NCI-H1105 (cell line): ENCODE measurements at places on chromosomes 6 and 20.
A peak's percentile ranks its signal among the peaks of the same experiment; 100 is the strongest.

DNA sequence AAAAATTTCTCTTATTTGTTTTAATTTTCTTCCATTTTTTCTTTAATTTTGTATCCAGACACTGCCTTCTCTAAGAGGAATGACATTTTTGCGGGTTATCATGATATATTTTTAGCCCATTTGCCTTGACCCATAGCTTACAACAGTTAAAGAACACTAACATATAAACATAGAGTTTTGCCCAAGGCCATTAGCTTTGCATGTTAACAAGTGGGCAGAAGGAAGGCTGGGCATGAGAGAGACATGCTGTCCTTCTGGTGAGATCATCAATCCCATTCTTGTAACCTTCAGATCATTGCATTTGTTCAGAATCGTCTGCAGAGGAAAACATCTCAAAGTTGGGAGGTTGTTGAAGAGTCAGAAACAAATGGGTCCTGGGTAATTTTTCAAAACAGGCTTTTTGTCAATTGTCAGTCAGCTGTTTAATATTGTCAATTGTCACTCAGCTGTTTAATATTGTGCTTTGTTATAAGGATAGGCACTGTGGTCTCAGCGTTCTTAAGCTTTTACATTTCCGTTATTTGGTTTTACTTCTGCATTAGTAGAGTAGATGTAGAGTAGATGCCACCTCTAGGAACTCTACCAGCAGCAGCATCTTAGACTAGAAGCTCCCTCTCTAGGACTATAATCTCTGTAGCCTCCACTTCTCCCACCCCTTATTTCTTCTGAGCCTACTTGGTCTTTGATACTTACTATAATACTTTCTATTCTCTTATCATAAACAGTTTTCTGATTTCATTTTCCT, 243.1 kb downstream of the ESR1 start:
- DNase-seq = no peak

GRCh38 chr20:23161968-23162696, 76.0 kb upstream of the CD93 start:
- DNase-seq = peak; percentile 84

DNA sequence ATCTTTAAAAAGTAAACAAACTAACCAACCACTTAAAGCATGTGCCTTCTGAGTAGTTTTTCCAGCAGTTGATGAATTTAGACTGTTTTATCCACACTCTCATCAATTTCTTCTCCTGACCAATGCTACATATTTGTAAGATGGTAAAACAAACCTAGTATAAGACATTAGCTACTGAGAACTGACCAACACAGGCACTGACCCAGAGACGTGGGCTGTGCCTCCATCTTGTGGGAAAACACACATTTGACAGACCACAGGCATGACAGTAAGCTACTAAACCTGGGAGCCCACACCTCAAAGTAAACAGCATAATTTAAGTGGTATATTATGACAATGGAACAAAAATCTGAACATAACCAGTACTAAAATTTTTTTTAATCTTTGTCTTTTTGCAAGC, 121.4 kb upstream of the NRSN1 start:
- DNase-seq = no peak

DNA sequence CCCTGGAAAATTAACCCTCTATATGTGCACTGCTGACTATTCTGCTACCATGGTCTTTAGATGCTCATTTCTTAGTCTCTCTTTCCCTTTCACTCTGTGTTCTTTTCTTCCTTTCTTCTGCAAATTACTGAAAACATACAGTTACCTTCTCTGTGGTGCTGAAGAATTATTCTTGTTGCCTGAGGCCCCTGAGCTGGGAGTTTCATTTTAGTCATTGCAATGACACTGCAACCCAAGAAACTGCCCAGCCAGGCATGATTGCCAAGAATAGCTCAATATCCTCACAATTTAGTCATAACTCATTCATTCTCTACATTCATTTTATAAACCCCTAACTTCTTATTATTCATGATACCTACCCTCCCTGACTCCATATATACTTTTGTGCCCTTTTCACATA, 245.8 kb upstream of the RAB32 start:
- no peak for DNase-seq

DNA sequence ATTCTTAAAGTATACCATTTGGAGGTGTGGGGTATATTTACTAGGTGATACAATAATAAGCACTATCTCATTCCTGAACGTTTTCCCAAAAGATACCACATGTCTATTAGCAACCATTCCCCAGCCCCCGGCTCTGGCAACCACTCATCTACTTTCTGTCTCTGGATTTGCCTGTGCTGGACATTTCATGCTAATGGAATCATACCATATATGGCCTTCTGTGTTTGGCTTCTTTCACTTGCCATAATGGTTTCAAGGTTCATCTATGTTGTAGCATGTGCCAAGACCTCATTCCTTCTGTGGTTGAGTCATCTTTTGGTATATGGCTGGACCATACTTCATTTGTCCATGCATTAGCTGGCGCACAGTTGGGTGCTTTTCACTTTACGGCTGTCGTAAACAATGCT, 39.7 kb downstream of the BCAS4 start:
- no peak for DNase-seq

DNA sequence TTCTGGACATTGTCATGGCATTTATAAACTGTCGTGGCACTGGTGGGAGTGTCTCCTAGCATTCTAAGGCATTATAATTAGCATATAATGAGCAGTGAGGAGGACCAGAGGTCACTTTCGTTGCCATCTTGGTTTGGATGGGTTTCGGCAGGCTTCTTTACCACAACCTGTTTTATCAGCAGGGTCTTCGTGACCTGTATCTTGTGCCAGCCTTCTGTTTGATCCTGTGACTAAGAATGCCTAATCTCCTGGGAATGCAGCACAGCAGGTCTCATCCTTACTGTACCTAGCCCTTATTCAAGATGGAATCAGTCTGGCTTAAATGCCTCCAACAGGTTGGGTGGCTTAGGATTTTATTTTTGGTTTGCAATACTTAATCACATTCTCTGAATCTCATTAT, 142.7 kb upstream of the GGTLC1 start:
- no peak for DNase-seq

DNA sequence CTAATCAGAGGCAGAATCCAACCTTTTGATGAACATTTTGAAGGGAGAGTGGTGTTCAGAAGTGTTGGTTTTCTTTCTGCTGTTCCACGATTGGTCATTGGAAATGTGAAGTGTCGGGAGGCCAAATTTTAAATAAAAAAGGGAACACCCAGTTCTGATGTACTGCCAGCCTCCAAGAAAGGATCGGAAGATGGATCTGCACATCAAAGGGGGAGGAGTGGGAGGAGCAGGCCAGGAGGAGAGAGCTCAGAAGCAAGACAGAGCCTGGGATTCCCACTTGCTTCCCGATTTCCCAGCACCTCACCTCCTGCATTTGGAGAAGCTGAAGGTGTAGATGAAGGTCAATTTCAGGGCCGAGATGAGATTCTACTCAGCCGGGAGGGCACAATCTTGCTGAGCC, 55.9 kb upstream of the NAA20 start:
- DNase-seq = no peak

GRCh38 chr6:33868141-33868540, 64.3 kb upstream of the MLN start:
- no peak for DNase-seq

- DNase-seq = no peak
Measured at GRCh38 chr6:38713812-38714211, 1.3 kb upstream of the DNAH8 start.

DNA sequence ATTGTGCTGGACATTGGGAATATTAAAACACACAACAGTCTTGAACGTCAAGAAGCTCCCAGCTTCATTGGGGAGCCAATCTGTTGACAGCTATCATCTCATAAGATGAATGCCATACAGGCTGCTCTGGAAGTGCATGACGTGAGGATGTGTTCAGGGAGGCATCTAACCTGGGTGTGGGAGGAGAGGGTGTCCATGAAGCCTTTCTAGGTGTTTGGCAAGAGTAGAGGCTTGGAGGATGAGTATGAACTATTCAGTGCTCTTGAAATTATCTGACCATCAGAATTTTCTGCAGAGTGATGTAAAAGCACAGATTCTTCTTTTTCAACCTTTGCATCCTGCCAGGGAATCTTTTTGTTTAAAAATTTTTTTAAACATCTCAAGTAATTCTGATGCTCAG, 11.6 kb downstream of the AKAP7 start:
- no peak for DNase-seq

- no peak for DNase-seq
Measured at GRCh38 chr20:24991897-24992486, 559 bp downstream of the APMAP start.

GRCh38 chr6:157944983-157945931, 36.4 kb upstream of the SYNJ2 start:
- no peak for DNase-seq

- no peak for DNase-seq
Measured at GRCh38 chr6:40928307-40928706, 110.7 kb downstream of the UNC5CL start.

GRCh38 chr6:64254558-64254957, 619.0 kb downstream of the PHF3 start:
- DNase-seq = no peak

DNA sequence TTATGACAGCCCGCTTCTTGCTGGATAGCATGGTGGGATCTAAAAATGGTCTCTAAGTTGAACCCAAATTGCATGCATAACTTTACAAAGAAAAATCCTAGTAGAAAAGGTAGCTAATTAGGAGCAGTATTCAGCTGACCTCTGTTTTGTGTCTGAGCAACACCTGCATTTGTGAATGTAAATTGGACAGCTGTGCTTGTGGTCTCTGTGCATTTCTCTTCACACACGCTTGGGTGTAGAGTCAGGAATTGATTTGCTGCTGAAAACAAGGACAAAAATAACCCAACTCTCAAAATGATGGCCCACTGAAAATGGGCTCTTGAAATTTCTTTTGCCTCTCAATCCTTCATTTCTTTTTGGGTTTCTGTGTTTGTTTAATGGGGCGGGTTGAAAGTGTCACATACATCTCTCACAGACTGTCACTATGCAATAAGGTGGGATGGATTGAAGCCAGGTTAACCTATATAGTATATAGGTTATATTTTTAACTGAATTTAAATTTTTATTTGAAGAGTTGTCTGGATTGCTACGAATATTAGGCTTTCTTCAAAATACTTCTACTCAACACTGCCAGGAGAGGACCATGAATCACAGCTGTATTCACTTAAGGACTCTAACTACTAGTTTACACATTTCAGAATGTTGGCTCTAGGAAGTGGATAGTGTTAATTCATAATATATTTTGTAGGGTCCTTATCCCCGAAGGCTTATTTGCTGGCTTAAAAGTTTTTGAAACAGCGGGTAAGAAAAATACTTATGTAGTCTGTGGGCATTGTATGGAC, 46.5 kb downstream of the SOBP start:
- DNase-seq = no peak

DNA sequence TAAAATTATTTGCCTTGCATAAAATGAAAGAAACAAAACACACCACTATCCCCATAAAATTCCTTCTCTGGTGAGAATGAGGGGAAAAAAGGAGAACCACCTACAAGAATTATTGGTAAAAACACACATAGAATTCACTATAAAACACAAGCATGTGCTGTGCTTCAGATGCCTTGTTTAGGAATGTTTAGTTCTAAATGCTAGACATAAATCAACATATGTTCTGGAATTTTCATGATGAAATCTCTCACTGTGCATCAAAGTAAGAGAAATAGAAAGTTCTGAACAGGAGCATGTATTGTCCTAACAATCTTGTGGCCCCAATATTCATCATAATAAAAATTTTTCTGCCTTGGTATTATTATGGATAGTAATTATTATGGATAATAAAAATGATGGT, 111.0 kb downstream of the PLCB4 start:
- DNase-seq = no peak

GRCh38 chr6:96795481-96795880, 41.8 kb downstream of the GPR63 start:
- no peak for DNase-seq

DNA sequence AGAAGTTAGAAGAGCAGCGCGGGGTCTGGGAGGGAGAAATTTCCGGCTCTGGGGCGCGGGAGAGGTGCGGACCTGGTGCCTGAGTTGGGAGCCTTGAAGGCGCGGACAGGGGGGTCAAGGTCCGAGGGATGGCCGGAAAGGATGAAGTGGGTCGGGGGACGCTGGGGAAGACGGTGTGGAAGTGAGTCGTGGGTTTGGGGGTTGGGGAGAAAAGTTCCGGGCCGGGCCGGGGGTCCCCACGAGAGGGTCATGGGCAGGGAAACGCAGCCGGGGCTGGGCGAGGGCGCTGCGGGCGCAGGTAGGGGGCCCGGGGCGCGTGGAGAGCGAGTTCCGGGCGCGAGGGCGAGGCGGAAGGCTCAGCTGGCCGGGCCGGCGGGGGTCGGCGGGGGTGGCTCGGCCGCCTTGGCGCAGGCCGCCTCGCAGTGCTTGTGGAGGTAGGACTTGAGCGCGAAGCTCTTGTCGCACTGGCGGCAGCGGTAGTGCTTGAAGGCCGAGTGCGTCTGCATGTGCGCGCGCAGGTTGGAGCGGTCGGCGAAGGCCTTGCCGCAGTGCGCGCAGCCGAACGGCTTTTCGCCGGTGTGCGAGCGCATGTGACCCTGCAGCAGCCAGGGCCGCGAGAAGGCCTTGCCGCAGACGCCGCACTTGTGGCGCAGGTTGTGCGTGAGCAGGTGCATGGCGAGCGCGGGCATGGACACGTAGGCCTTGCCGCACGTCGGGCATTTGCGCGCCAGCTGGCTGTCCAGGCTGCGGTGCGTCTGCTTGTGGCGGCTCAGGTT, 10.5 kb upstream of the SRXN1 start:
- no peak for DNase-seq

DNA sequence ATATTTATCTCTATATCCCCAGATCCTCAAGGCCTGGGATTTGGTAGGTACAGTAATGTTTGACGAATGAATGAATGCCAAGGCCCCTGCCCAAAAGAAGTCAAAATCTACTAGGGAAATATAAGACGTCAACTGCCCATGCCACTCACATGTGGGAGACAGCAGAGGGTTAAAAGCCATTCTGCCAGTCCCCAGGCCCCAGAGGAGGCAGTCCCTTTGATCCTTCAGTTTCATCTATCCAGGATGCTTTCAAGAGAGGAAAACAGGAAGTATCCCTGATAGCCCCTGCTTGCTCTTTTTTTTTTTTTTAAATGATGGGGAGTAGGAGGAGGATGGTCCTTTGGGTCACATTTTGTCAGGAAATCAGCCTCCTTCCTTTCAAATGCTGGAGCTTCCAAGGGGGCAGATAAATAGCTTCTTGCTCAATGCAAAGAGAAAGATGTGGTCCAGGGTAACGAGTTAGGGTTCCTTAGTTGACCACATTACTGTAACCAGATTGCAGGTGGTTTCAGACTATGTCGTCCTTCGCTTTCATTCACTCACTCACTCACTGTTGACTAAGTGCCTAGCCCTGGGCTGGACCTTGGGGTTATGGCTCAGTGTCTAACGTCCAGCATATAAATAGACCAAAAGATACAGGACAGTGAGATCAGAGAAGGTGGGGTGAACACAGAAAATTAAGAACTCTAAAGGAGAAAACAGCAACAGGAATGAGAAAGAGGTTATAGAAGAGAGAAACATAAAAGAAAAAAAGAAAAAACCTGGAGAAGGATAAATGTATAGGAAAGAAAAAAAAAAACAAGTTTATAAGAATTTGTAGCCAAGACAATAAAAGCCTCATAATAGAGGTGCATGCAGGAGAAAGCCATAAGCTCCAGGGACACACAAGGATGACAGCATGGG, 64.6 kb upstream of the PIM1 start:
- no peak for DNase-seq

GRCh38 chr6:56072856-56073255, 174.5 kb downstream of the COL21A1 start:
- DNase-seq = no peak

- no peak for DNase-seq
Measured at GRCh38 chr6:110614106-110614505, 137.7 kb upstream of the SLC22A16 start.

GRCh38 chr20:39909447-39909846, 779.6 kb downstream of the MAFB start:
- no peak for DNase-seq

- peak; percentile 86 for DNase-seq
Measured at GRCh38 chr20:10131732-10132345, 86.8 kb upstream of the SNAP25 start.
